ENCODE measurements at places on chromosomes 5 and 9.

DNA sequence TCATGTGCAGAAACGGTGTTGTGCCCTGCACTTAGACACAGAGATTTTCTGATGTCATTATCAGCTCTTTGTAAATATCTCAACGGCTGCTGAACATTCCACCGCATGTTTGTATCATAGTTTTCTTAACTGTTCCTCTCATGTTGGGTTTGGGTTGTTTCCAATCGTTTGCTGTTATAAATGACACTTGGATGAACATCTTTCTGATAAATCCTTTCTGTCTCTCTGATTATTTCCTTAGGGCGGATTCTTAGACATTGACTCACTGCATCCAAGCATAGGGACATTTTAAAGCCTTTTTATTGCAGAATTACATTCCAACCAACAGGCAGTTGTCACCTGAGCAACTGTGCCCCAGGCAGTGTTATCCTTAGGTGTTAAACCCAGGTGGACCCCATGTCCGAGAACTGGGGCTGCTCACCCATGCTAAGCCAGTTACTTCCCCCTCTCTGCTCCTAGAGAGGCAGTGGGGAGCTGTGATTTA lies 28.5 kb downstream of the COL5A1 start:
- DNase-seq = no peak

- no peak for DNase-seq
Measured at GRCh38 chr9:131656356-131657036, 83.4 kb downstream of the RAPGEF1 start.

DNA sequence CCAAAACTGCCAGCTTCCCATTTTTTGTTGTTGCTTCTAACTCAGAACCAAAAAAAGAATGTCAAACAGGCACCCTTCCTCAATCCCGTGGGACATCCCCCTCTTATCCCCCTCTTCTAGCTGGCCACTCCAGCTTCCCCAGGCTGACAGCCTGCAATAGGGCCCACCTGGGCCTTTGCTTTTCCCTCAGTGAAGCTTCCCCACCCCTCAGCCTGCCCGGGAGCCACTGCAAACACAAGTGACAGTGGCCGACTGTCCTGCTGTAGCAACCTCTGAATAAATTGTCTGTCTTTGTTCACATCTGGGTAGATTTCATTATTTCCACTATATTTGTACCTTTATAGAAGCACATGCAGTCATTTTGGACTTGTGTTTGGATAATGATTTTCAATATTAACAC lies 245.3 kb downstream of the GADD45G start:
- no peak for DNase-seq

DNA sequence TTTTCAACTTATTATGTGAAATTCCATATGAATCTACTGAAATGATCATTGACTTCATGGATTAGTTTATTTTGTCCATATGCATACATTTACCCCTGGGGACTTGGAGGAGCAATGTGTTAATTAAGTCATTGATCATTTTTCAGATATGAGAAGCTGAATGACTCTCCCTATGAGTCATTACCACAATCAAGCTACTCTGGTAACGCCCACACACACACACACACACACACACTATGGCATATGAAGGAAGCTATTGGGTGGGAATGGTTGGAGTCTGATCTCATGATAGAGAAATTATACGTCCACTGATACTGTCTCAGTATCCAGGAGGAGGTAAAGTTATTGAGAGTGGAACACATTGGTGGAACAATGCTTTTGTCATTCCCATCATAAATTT lies 528.9 kb downstream of the AGTPBP1 start:
- DNase-seq = no peak

DNA sequence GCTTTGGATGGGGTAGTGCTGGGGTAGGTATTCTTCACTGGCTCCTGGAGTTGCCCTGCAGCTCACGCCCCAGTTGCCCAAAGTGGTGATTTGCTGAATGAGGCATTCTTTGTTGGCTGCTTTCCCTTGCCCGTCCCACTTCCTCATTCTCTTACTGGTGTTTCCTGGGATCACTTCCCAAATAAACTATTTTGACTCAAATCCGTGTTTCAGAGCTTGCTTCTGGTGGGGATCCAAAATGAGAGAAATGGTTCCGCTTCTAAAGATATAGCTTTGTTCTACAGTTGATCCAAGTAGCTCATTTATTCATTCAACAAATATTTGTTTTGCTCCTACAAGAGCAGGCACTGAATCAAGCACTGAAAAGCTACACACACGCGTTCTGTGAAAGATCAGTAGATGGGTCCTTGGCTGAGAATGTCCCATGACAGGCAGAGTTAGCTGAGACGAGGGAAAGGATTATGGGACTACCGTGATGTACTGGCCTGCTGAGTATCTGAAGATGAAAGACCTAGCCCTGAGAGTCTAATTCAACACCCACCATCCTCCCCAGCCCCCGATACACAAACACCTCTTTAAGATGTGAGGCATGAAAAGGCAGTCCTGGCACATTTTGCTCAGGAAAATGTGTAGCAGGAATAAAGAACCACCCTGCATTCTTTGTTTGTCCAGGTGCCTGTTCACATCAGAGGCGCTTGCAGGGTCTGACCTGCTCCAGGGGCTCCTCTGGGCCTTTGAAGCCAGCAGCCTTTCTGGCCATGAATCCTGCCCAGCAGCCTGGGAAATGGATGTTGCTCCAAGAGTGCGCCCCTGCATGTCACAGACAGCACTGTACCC lies 143.1 kb upstream of the RANBP3L start:
- no peak for DNase-seq

GRCh38 chr9:5879419-5880181 lies 11.1 kb upstream of the MLANA start:
- no peak for DNase-seq

DNA sequence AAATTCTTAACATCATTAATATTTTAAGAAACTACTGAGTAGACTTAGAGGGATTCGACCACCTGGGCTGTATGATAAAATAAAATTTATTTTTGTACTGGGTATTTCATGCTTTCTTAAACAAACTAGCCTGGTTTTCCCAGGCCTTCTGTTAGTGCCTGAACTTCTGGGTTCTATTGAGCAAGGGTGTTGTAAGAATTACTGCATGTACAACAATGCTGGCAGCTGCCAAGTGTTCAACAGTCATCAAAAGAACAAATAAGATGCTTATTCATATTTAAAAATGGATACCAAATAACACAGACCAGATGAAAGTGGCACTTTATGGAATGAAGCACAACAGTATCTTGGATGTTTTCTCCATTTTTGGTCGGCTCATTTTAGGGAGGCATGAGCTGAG lies 123.2 kb upstream of the FBXL7 start:
- no peak for DNase-seq

DNA sequence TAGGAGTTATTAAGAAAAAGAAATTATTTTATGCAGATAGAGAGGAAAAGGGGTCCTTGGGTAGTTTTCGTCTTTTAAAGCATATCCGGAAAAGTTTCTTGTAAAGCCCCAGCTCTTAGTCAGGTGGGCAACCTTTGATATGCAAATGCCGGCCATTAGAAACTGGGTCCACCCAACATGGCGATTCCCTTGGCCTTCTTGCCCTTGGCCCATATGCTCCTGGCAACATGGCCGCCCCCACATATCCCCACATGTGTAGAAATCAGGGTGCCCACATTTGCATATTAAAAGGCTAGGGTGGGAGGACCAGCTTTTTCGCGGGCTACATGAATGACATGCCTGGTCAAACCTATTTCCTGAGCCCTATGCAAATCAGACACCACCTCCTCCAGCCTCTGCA lies 73.3 kb downstream of the FREM1 start:
- no peak for DNase-seq

- no peak for DNase-seq
Measured at GRCh38 chr5:172754596-172755356, 16.2 kb downstream of the DUSP1 start.

- no peak for DNase-seq
Measured at GRCh38 chr9:85292261-85292660, 449.5 kb downstream of the AGTPBP1 start.

DNA sequence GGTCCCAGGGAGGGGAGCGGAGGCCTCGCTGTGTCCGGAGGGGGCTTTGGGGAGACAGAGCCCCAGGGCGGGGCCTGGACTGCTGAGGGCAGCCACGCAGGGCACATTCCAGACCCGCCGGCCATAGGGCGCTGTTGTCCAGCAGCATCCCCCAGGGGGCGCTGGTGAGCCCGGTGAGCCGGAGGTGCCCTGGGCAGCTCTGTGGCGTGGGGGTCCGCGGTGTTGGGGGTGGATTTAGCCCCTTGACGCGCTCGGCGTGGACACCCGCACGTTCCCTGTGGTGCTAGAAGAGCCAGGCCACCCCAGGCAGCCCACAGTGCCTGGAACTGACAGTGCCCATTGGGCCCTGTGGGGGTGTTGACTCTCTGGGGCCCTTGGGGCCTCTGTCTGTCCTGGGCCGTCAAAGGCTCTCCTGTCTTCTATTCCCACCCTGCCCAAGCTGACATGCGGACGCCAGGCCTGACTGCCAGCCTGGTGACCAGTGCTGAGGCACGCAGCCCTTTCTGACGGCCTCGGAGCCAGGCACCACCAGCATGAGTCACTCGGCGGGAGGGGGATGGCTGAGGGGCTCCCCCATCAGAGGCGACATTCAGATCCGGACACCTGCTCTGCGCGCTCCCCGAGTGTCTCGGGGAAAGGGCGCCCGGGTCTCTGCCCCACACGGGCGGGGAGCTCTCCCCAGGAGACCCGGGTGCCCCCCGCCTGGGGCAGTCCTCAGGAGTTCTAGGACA lies 23.9 kb downstream of the TPPP start:
- no peak for DNase-seq

DNA sequence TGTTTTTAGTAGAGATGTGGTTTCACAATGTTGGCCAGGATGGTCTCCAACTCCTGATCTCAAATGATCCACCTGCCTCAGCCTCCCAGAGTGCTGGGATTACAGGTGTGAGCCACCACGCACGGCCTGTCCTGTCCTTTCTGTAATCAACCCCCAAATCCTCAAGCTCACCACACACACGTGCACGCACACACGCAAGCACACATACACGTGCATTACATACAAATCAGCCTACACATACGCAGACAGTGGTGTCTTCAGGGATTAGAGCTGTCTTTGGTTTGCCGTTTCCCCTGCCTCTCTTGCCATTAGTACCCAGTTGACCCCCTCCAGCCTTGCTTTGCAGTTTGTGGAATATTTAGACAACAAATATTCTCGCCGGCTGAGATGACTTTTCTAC lies 6.5 kb downstream of the GLT6D1 start:
- no peak for DNase-seq

DNA sequence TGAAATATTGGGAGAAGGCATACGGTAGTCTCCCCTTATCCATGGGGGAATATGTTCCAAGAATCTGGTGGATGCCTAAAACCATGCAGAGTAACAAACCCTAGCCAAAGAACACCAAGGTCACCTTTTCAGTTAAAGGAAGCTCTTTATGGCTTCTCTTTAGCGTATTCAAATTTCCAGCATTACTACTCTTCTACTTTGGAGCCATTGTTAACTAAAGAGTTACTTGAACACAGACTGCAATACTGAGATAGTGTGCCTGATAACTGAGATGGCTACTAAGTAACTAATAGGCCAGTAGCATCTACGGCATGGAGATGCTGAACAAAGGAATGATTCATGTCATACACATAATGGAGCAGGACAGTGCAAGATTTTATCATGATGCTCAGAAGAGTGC lies 84.5 kb upstream of the SPEF2 start:
- no peak for DNase-seq

- peak; percentile 99 for DNase-seq
Measured at GRCh38 chr9:68970151-68970550, 43.8 kb downstream of the PRKACG start.

DNA sequence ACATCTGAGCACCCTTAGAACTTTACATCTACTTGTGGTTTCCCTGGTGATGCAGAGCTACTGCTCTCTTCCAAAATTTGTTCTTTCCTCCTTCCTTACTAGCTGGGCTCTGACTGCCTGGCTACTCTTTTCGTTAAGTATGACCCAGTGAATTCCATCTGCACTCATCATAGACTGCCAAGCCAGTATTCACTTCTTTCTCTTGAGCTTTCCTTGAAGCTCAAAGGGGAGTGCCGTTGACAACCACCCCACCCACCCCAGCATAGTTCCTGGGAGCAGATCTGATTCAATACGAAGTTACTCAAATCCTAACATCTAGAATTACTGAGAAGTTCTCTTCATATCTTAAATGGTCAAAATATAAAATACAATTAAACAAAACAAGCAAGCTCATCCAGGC lies 190.5 kb downstream of the ADAMTS12 start:
- no peak for DNase-seq

- no peak for DNase-seq
Measured at GRCh38 chr9:124493794-124494479, 13.3 kb downstream of the NR5A1 start.

DNA sequence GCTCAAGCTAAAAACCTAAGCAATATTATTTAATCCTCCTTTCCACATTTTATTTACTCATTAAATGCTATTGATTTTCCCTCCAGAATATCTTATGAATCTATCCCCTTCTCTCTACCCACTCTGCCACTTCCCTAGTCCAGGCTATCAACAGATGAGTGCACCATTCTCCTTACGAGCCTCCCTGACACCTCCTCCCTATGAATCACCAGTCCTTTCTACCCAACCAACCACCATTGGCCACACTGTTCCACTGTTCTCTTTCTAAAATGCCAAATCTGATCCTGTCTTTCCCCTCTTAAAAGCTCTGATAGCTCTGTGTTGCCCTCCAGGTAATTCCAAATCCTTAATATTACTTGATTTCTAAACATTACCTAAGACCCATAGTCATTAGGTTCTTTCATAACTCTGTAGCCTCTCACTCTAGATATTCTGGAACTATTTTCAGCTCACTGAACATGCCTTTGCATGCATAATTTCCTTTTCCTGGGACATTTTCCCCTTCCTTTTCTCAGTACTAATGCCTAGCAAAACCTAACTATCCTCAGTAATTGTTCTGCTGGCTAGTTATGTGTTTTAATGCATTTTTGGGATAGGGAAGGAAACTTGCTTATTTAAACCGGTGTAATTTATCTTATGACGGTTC lies 126.3 kb downstream of the UNC13B start:
- no peak for DNase-seq

DNA sequence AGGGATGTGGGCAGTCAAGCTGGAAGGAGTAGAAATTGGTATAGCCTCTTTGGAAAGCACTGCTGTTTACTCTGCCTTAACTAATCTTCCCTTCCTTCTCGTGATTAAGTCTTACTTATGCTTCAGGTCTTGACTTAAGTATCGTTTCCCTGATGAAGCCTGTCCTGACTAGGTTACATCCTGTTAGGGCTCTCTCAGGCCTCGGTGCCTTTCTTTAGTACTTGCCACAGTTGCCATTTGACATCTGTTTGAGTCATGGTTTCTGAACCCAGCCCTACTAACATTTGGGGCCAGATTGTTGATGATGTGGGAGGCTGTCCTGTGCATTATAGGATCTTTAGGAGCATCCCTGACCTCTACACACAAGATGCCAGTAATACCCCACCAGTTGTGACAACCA lies 94.4 kb downstream of the GAPVD1 start:
- DNase-seq = no peak

- no peak for DNase-seq
Measured at GRCh38 chr9:130921300-130921988, 17.6 kb downstream of the FIBCD1 start.

- no peak for DNase-seq
Measured at GRCh38 chr5:66213533-66213932, 69.4 kb downstream of the SREK1 start.
